Activated T-cell treated with anti-CD3 and anti-CD28 coated beads, Interleukin-2, amount 50 U/mL, for 24 hours (primary cell): ENCODE measurements at places on chromosomes 2 and 18.

- DNase-seq = no peak
Observed at GRCh38 chr2:6325616-6326015, 540.1 kb downstream of the CMPK2 start.

DNA sequence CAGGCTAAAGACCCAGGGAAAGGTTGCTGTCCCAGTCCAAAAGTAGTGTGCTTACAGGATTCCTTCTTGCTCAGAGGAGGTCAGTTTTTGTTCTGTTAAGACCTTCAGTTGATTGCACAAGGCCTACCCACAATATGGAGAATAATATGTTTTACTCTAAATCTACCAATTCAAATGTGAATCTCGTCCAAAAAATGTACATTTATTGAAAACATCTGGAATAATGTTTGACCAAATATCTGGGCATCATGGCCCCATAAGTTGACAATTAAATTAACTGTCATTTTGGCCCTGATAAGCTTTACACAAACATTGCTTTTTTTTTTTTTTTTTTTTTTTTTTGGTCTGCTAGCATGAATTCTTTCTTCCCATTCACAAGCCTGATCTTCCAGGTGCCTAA is 109.8 kb downstream of the CCDC178 start:
- no peak for DNase-seq

GRCh38 chr18:8448130-8448529 is 161.1 kb upstream of the RAB12 start:
- DNase-seq = no peak

GRCh38 chr18:40019797-40020392 is 1935.1 kb upstream of the PIK3C3 start:
- DNase-seq = no peak

- no peak for DNase-seq
Observed at GRCh38 chr18:54257015-54257414, 12.3 kb upstream of the POLI start.

- no peak for DNase-seq
Observed at GRCh38 chr2:242040681-242041080, 171.2 kb downstream of the RTP5 start.

DNA sequence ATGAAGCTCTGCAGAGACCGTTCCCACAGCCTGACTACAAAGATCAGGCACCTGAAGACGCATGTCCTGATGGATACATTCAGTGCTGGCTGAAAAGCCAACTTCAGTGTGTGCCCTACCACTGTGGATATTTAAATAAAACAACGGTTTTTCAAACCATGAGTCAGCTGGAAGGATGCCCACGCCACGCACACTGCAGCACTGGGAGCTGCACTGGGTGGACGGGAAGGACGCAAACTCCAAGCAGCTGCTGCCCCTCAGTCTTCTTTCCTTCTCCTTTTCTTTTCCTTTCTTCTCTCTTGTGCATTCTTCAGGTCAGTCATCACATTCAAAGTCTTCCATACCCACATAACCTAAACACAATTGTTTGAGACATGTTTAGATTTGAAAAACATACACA is 7.9 kb downstream of the TMEM18 start:
- DNase-seq = no peak

GRCh38 chr2:218781691-218782527 is at the start of gene CYP27A1:
TSS of gene CYP27A1 (plus strand) at chr2:218782147. CDS start at chr2:218782183, 36 bp downstream.
- no peak for DNase-seq
